NCI-H1417 treated with DMSO at 0.1 percent for 48 hours (cell line): ENCODE measurements at places on chromosomes 2 and 18.

DNA sequence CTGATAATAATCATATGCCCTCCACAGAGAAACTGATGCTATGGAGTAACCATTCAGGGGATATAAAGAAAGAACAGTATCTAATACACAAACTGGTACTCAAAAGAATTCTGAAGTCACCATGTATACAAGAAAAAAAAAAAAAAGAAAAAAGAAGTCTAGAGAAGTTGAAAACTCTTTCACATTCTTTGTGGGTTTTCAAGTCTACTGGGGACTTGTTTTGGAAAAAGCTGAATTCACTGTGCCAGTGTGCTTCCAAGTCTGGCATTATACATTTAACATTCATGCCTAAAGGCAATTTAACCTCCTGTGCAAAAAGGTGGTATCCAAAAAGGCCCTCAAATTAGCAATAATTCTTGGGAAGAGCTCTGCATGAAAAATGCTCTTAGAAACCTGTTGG is 94.8 kb upstream of the ITGB6 start:
- no peak for DNase-seq

DNA sequence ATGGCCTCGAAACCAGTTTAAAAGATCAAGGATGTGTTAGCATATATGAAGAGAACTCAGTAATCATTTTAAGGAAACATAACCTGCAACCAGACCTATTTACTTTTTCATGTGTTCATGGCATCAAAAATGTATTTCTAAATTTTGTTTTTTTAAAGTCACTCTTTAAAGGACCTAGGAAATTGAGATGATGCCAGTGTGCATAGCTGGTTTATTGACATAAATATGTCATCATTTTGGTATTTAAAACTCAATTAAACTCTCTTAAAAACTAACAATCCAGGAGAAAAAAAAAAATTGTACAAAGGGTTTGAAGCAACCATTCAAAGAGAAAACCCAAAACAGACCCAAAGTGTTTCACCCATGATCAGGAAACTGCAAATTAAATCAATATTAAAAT is 198.9 kb upstream of the RND3 start:
- DNase-seq, result no peak

- no peak for DNase-seq
These were observed 50.5 kb downstream of the CXCR4 start for GRCh38 chr2:136067459-136067858.

GRCh38 chr2:44277541-44277940 is 2.3 kb downstream of the SLC3A1 start:
- DNase-seq, result no peak

- DNase-seq, result no peak
These were observed 16.7 kb upstream of the BZW1 start for GRCh38 chr2:200795028-200795440.

- DNase-seq, result no peak
These were observed 48.9 kb upstream of the COBLL1 start for GRCh38 chr2:164890544-164890943.

DNA sequence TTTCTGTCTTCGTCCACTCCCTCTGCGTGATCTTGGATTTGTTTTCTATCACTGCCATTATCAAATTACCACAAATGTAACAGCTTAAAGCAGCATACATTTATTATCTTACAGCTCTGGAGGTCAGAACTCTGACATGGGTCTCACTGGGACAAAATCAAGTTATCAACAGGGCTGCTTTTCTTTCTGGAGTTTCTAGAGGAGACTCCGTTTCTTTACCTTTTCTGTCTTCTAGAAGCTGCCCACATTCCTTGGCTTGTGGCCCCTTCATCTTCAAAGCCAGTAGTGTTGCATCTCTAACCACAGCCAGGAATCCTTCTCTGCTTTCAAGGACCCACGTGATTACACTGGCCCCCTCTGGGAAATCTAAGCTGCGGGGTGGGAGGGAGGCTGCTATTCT is 21.9 kb upstream of the TET3 start:
- no peak for DNase-seq

GRCh38 chr2:67839242-67839641 is 223.6 kb downstream of the C1D start:
- no peak for DNase-seq

GRCh38 chr2:156896294-156896693 is 361.2 kb upstream of the GALNT5 start:
- no peak for DNase-seq

GRCh38 chr2:201378496-201379397 is 21.6 kb upstream of the FLACC1 start:
- no peak for DNase-seq

GRCh38 chr2:219603771-219604170 is 6.1 kb downstream of the STK11IP start:
- DNase-seq, result no peak

DNA sequence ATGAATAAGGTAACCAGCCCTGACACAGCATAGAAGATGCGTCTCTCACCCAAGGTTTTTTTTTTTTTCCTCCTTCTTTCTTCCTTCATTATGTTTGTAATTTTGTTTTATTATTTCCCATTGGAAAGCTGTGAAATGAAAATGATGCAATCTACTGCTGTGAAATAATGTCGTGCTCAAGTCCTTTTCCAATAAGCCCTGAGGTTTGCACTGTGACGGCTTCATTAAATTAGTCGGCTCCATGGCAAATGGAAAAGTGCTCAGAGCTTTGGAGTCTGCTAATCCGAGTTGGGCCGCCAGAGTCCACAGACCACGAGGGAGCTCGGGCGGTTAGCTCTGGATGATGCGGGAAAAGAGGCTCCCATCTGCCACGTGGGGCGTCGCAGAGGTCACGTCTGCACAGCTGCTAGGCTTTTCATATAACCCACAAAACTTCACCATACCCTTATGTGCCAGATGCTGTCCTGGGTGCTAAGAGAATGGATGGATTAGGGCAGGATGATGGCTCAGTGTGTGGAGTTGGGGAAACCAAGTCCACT is 92.3 kb upstream of the CAPN13 start:
- DNase-seq, result no peak

GRCh38 chr2:144114760-144115159 is 405.2 kb downstream of the ZEB2 start:
- no peak for DNase-seq

- no peak for DNase-seq
These were observed 17.9 kb upstream of the SFXN5 start for GRCh38 chr2:73089270-73090030.

DNA sequence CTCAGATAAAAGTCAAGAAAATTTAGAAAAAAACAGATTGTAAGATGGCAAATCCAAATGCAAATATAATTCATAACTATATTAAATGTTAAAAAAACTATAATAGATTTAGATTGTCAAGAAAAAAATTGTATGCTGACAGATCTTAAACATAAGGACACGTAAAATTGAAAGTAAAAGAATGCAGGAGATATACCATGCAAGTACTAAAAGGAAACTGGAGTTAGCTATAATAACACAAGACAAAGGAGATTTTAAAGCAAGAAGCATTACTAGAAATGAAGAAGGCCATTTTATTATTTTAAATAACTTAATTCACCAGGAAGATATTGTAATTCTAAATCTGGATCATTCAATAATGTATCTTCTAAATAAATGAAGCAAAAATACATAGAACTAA is 48.3 kb downstream of the TTC21B start:
- no peak for DNase-seq

GRCh38 chr2:68789603-68790002 is 55.0 kb downstream of the ARHGAP25 start:
- no peak for DNase-seq

DNA sequence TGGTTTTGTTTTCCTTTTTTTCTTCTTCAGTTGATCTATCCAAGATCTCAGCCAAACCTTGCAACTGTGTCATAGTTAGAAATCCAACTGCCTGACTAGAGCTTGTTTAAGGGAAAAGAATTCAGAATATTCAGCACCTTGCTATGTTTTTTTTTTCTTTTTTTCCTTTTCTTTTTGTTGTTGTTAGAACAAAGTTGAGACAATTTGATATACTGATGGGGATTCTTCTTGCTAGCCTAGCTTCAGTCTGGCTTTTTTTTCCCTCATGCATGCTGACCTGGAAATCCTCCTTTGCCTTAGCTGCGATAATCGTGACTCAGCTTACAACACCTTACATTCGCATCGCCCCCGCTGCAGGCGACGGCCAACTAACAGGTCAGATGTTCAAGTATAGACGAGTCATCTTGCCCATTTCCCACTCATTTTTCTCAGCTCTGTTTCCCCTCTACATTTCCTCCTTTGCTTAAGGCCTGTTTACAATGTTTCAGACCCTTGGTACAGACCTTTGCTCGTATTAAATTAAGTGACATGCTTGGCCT is 487.2 kb upstream of the RAB12 start:
- no peak for DNase-seq

DNA sequence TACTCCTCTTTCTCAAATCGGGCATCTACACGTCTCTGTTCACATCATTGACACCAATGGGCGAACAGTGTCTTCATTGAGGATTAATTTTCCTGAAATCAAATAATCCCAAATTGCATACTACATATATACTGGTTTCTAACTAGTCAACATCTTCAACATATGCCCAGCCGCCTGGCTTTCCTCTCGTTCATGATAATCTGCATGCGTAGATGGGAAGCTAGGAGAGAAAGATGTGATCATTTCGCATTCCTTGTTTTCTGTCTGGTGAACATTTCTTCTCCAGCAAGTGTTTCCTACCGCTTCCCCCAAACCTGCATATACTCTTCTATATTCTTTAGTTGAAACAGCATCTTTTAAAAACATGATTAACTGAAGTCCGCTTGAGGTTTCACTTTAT is 7.4 kb downstream of the TWIST2 start:
- DNase-seq, result no peak

GRCh38 chr2:27211241-27211942 is 449 bp upstream of the ATRAID start:
- no peak for DNase-seq

DNA sequence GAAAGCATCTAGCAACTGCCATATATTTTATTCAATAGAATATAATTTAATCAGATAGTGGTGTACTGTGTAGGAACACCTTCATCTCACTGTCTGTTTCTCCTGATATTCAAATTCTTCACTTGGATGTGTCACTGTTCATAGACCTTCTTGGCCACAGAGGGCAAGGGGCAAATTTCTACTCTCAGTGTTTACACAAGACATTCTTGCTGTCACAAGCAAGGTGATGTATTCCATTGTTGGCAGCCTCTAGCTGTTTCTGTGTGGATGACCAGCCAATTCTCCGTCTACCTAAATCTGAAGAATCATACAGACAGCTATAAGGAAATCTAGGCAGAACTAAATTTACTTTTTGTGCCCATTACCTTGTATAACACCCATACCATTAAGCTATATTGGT is 948.3 kb downstream of the CNTNAP5 start:
- no peak for DNase-seq

DNA sequence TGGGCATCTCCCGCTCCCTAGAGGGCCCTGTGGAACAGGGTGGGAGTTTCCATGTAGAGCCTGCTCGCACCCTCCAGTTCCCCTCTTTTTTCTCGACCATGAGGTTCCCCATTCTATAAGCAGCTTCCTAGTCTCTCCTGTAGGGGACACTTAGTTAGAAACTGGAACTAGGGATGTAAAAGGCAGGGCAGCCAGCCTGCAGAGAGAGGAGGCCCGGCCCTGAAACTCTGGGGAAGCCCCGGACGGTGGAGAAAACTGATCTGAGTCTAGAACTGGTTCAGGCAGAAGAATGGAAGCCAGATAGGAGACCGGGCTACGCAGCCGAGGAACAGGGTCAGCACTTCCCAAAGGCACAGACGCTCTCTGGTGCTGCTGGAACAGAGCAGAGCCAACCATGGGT is 51.6 kb upstream of the ATG16L1 start:
- no peak for DNase-seq

DNA sequence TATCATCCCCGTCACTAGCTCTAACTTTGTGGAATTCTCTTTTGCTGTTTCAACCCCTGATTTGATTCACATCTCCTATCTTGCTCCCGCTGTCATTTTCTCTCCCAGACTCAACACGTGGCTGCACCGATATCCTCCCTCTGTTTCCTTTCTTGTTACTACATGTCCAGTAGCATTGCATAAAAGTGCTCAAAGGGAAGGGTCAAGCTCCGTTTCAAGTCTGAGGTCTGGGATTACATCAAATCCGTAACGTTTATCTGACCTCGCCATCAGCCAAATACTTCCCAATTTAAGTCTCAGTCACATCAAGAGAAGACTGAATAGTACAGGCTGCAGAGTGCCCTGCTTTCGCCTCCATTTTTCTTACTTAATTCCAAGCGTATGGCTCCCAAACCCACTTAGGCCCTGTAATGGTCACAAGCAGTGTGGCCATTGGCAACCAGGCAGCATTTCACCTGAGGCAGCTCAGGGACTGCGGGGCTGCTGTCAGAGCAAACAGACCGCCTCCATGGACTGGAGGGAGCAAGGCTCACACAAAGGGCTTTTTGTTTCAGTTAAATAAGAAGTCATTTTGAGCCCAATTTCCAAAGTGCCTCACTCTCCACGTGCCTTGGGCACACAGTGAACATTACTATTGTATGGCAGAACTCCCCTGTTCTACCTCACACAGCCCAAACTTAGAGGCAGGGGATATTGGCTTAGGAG is 217.8 kb downstream of the BCL11A start:
- no peak for DNase-seq

DNA sequence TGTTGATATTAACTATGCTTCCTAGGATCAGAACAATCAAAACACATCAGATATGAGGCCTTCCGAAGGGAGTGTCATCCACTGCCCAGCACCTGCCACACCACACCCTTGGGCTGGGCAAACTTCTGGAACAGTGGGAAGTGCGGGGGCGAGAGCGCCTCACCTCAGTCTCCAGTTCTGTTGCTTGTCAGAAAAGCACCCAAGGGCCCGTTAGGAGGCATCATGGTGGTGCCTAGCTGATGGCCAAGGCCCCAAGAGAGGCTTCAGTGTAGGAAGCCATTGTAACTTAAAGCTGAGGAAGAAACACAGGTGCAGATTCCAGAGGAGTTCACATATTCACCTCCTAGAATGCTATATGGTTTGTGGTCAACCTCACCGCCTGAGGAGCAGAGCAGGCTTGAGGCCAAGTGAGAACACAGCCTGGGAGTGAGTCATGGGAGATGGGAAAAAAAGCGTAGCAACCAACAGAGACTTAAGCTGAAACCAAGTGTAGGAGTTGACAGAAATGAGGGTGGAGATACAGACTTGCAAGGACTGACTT is 85.1 kb upstream of the ATL2 start:
- no peak for DNase-seq

GRCh38 chr2:71591044-71591443 is 137.7 kb downstream of the DYSF start:
- no peak for DNase-seq

GRCh38 chr2:219619235-219619634 is 8.2 kb upstream of the SLC4A3 start:
- no peak for DNase-seq

DNA sequence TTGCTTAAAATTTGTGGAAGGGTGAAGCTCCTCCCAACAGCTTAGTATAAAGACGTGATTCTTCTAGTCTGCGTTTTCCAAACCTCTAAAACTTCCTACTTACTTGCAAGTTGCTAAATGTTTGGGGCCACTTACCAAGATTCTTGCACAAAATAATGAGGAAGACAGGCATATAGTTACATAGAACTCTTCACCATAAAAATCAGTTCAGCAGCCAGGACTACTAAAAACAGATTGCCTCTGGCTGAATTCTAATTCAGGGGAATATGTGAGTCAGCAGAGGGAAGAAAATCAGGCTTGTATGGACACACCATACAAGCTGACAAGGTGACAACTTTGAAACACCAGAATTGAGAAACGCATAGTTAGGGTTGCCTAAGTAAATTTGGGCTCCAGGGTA is 2.8 kb upstream of the PEX13 start:
- no peak for DNase-seq
